ENCODE measurements at places on chromosomes 6 and 20.

DNA sequence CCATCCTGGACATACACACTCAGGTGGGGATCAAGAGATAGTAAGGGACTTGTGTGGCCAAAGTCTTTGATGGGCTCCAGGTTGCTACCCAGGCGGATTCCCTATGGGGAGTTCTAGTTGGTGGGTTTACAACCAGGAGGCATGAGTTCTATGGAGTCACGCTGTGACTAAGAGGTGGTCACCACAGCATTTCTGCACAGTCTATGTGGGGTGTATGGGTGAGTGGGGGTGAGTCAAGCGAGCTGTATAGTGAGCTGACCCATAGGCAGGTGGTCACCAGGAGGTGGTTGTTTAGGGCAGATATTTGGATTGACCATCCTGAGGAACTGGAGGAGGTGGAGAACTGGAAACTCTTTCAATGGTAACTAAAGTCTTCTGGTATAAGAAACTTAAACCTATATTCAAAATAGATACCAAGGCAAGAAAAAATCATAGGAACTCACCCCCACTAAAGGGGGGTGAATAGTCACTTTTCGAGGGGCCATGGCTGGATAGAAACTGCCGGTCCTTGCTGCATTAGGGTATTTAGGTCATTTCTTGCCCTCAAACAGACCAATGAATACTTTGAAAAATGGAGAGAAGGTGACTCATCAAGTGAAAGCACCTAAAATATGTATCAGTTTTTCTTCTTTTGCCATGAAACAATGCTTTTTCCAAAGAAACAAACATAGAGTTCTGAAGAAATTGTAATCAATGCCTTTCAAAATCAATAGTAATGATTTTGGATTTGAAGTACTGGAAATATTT lies 84.3 kb upstream of the NRN1 start:
- DNase-seq = no peak

GRCh38 chr6:38708496-38708895 lies 5.6 kb upstream of the GLO1 start:
- no peak for DNase-seq

DNA sequence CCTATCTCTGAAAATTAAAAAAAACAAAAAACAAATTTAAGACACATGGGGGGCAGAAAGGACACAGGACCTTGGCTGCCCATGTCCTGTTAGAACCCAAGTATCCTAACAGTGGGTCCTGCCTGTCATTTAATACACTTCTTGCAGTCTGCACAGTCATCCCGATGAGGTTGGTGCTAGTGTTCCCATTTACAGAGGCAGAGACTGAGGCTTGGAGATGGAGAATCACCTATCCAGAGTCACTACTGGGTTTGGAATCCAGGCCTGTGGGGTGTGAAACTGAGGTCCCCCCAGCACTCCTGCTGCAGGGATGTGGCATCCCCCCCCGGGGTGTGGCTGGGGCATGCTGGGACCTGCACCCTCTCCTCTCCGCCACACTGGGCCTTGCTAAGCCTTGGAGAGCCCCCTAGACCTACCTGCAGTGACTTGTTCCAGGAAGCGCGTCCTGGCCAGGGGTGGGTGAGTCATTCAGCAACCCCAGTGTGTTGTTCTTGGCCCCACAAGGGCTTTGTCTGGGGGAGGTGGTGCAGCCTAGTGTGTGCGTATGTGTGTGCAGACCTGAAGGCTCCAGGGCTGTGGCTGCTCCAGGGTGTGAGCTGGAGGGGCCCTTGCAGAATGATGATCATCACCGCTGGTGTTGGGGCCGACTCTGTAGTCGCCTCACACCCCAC lies 49.7 kb downstream of the BCAS4 start:
- DNase-seq = no peak

GRCh38 chr20:46746956-46747526 lies 37.6 kb downstream of the SLC2A10 start:
- no peak for DNase-seq

GRCh38 chr20:46307139-46307998 lies 929 bp downstream of the CDH22 start:
- peak; percentile 22 for DNase-seq

DNA sequence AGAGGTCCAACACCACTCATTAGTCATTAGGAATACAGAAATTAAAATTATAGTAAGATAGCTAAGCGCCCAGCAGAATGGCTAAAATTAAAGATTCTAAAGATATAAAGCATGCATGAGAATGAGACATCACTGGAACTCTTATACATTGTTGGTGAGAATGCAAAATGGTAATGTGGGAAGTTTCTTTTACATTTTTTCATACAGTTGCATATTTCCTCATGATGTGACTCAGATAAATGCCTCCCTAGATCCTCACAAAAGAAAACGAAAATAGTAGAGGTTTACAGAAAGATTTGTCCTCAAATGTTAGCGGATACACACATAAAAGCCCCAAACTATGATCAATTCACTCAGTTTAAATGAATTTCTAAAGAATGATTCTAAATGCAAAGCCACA lies 633.7 kb upstream of the GJE1 start:
- DNase-seq = no peak

- no peak for DNase-seq
Observed at GRCh38 chr20:9128568-9128967, 59.7 kb downstream of the PLCB4 start.

DNA sequence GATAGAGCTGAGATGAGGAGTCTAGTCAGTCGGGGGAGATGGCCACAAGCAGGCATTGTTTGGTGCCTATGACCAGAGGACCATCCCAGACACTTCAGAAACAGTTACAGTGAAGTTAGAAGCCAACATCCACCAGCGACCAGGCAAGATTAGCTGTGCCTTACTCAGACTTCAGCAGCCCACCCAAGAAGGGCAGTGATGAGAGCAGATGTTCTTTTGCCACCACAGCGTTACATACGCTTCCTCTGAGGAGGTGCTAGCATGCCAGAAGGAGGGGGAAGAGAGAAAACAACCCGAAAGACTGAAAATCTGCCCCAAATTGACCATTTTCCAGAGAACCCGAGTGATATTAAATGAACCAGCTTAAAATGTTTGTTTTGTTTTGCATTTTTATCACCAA lies 186.8 kb downstream of the PRL start:
- no peak for DNase-seq

GRCh38 chr6:157906537-157907061 lies 75.1 kb upstream of the SYNJ2 start:
- DNase-seq = no peak

- no peak for DNase-seq
Observed at GRCh38 chr20:20461551-20461950, 93.6 kb downstream of the INSM1 start.

- peak; percentile 11 for DNase-seq
Observed at GRCh38 chr20:36173451-36173933, 19.0 kb downstream of the EPB41L1 start.

DNA sequence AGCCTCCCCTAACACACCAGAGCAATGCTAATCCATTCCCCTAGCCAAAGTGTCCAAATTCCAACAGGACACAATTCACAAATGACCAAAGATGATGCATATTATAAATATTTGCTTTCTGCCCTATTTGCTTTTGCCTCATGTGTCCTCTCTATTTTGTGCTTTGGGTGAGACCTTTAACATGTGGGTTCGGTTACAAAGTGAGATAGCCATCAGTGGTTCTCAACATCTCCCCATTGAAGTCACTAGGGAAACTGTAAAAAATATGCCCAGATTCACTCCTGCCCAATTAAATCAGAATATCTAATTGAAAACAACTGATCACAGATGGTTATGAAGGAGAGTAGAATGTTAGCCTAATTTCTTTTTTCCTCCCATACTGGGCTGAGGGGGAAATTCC lies 159.2 kb downstream of the MTFR2 start:
- DNase-seq = no peak

DNA sequence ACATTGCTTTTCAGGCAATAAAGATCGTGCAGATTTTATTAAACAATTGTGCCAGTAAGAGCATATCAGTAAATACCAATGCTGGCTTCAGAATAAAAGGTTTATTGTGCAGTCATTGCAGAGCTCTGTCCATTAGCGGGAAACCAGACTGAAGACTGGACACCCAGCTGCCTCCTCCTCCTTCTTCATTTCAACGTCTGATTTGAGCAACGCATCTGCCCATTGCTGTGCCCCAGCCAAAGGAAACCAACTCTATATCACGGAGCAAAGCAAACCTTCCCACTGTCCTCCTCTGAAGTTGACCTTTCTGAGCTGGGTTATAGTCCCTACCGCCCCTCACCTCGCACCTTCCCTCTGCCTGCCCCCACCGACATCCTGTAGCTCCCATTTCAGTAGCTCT lies 80.8 kb downstream of the SLC22A23 start:
- DNase-seq = no peak

DNA sequence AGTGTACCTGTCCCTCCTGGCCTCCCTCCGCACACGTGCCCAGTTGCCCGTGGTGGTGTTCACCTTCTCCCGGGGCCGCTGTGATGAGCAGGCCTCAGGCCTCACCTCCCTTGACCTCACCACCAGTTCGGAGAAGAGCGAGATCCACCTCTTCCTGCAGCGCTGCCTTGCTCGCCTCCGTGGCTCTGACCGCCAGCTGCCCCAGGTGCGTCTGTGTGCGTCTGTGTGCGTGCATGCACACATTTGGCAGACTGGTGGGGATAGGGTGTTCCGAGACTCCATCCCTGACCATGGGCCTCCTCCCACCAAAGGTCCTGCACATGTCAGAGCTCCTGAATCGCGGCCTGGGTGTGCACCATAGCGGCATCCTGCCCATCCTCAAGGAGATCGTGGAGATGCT lies 4.9 kb downstream of the SKIC2 start:
- no peak for DNase-seq

GRCh38 chr20:37939701-37940560 lies 37.0 kb downstream of the VSTM2L start:
- no peak for DNase-seq

GRCh38 chr20:9985773-9986172 lies 49.0 kb upstream of the ANKEF1 start:
- DNase-seq = no peak

DNA sequence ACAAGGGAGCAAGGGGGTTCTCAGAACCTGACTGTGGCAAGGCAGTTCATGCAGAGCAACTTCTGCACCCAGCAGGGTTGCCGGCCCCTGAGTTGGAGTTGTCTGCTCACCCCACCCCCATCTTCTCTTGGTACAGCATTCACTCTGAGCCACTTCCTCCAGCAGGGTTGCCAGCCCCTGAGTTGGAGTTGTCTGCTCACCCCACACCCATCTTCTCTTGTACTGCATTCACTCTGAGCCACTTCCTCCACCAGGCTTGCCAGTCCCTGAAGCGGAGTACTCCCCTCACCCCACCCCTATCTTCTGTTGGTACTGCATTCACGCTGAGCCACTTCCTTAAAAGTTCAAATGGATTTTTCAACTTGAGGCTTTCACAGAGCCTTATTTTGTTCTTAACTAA lies 79.7 kb upstream of the SYNDIG1 start:
- no peak for DNase-seq

DNA sequence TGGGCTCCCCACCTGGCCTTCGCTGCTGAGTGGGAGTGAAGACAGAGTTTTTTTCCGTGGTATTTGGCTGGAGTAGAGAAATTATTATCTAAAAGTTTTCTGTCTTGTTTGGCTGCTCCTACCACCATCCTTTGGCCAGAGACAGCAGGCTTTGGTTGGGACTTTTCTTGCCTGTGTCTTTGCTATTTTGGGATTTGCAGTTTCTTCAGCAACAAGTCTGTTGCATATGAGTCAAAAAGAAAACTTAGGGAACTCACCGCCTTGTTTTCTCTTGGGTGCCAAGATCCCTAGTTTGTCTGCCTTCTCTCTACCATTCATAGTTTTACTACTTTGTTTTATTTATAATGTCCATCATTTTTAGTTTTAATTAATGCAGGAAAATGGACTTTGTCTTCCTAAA lies 683.8 kb downstream of the DOK5 start:
- no peak for DNase-seq

DNA sequence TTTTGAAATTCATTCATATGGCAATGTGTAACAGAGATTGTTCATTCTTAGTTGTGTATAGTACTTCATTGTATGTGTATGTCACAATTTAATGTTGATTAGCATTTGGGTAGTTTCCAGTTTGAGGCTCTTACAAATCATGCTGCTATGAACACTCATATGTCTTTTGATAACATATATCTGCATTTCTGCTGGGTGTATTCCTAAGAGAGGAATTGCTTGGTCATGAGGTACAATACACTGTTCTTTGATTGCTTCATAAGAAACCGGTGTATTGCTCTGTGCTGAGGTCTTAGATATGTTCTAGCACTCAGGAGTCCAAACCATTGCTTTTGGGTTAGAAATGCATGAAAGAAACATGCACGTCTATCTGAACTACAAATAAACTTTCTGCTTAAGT lies 492.9 kb upstream of the JAG1 start:
- no peak for DNase-seq

- DNase-seq = no peak
Observed at GRCh38 chr20:11792568-11792953, 125.1 kb upstream of the BTBD3 start.

DNA sequence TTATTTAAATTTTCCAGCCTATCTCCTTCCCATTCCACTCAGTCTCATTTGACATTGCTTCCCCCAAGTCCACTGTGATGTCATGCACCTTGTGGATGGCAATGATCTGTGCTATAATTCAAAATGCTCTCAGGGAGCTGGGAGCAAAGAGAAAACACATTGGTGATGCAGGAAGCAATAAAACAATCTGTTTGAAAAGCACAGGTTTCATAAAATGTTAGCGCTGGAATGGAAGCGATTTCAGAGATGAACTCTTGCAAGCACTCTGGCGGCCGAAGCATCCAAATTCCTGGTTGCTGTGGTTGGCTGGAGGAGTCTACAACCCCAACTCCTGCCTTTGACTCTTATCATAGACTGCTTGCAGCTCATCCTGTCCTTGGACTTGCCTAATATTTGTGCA lies 167.0 kb downstream of the GMPR start:
- DNase-seq = no peak

- DNase-seq = no peak
Observed at GRCh38 chr6:44058617-44059358, 68.5 kb downstream of the MRPL14 start.

- no peak for DNase-seq
Observed at GRCh38 chr6:119942078-119942752, 592.7 kb upstream of the MAN1A1 start.

- DNase-seq = no peak
Observed at GRCh38 chr6:74368746-74369145, 672.7 kb downstream of the CD109 start.

DNA sequence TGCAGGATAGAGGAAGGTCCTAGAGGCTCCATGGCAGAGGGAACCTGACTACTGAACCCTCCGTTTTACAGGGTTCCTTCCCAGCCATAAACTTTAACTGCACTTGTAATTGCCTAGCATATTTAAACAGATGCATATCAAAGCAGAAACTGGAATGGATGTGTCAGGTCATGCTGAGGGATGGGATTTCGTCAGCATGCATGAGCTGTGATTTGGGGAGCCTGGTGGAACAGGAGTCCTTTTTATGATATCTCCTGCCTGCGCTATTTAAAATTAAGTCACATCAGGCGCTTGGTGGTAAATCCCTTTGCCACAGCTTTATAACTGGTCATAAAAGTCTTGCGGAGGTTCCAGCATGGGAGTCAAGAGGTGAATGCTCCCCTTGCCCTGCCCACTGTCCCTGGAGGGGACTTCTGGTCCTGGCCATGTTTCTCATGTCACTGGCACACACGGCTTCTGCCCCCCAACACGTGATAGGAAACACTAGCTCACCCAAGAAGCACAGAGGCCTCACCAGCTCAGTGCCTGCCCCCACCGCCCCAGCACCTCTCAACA lies 26.0 kb upstream of the PCMTD2 start:
- DNase-seq = no peak
